B cell (primary cell): ENCODE measurements at places on chromosomes 16 and 17.

GRCh38 chr17:29956225-29956624, 14.8 kb downstream of the EFCAB5 start:
- DNase-seq: no peak

GRCh38 chr17:80145076-80146075, 1.6 kb downstream of the EIF4A3 start:
- DNase-seq: peak; percentile 27

DNA sequence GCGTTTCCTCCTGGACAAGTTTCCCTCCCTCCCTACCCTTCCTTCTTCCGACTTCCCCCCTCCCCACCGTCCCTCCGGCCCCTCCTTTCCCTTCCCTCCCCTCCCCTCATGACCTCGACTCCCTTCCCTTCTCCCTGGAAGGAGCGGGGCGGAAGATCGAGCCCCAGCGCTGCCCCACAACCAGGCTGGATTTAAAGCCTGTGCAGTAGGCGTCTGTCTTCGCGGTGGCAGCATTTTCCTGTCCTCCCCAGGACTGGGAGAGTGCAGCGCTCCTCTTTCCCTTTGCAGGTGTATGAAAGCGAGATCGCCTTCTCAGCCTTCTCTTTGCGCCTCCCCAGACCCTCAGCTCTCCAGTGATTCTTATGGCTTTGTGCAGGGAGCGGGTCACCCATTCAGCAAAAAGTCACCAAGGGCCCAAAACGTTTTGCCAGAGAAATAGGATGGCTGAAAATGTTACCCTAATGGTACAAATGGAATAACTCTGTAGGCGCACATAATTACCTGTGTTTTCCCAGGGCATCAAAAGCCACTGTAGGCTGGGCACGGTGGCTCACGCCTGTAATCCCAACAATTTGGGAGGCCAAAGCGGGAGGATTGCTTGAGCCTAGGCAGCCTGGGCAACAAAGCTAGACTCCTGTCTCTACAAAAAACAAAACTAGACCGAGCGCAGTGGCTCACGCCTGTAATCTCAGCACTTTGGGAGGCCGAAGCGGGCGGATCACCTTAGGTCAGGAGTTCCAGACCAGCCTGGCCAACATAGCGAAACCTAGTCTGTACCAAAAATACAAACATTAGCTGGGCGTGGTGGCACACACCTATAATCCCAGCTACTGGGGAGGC, 40.8 kb downstream of the SLFN12L start:
- peak; percentile 36 for DNase-seq

DNA sequence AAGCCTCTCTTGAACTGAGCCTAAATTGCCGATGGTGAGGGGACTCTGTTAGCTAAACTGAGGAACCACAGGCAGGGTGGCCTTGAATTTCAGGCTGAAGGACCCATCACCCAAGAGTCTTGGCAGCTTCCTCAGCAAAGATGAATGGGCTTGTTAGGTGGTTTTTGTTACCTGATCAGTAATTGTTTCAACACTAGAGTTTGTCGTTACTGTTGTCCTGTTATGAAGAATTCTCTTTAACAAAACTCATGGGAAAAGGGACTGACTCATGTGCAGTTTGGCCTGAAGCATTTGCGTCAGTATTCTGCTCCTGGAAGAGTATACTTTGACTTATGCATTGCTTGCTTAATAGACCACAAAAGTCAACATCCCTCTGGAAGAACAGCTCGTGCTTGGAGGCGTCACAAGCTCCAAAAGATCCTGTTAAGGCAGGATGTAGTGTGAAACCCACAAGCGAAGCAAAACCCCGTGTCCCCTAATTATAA, 206.0 kb downstream of the IRX3 start:
- DNase-seq: no peak

- DNase-seq: no peak
Measured at GRCh38 chr16:83713597-83713996, 94.2 kb upstream of the HSBP1 start.

DNA sequence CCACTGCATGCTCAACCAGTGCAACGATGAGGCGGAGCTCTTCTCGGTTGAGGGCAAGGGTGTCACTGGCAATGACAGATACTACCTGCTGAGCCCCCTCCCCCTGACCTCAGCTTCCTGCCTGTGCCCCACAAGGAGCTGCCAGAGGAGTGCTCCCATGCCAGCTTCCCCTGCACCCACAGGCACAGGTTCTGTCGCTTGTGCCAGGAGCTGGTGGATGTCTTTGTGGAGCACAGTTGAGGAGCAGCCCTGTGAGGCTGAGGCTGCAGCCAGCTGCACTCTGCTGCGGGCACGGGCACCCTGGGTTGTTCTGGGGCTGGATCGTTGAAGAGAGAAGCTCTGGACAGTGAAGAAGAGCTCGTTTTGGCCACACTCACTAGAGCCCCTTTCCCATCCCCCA, 165.3 kb upstream of the ZNF267 start:
- DNase-seq: no peak

- DNase-seq: peak; percentile 68
Measured at GRCh38 chr17:28871056-28871579, 16.3 kb downstream of the ERAL1 start.

DNA sequence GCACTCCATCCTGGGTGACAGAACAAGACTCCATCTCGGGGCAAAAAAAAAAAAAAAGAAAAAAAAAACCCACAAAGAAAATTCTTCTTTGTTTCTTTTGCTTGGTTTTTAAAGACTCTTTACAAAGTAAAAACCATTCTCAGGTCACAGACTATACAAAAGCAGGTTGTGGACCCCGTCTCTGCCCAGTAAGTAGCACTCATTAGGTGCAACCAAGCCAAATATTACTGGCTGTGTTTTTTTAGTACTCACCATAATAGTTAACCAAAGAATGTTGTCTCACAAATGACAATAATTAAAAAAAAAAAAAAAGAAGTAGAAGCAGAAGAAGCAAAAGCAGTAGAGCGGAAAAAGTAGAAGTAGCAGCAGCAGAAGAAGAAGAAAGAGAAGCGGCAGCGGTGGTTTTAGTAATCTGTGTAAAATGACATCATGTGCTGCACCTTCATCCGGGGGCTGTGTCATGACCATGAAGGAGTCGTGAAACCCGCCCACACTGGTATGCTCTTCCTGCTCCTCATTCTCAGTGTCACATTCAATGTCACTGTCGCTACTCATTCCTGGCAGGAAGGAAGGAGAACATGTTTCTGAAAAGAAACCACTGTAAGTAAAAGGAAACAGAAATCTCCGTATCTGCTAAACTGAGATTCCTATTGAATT, 105.4 kb downstream of the TRIM37 start:
- peak; percentile 94 for DNase-seq

DNA sequence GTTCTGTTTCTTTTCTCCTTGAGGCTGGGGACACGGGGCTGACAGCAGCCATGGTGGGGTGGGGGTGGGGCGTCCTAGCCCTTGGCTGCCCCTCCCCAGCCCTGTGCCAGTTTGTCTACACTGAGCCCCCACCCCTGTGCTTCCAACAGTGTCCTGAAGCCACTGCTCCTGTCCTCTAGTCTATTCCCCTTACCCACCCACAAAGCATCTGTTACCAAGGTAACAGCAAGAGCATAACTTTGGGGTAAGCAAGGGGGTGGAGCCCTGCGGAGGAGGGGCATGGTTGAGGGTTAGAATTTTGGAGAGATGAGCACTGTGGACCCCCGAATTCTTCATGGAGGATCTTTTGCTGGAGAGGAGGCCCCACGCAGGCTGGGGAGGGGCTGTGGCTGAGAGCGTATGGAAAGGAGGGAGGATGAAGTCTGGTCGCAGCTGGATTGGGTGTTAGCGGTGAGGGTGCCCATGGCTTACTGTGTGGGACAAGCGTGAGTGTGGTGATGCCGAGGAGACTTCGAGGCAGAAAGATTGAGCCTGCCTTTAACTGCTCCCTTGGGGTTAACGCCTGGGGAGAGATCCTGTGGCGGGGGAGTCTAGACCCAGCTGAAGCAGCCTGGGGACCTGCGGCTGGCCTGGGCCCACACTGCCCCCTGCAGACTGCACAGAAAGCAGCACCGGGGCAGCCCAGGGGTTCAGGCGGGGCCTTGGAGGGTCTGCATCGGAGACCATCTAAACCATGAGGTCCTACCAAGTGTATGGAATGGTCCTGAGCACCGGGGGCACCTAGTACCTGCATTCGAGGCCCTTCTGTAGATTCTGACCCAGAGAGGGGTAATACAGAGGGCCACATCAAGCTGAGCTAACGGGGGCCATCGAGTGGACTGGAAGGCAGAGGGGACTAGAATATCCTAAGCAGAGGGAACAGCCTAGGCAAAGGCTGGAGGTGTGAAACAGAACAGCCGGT, 6.1 kb upstream of the STAC2 start:
- DNase-seq: peak; percentile 76

GRCh38 chr17:300881-301280, 51.7 kb downstream of the RPH3AL start:
- DNase-seq: no peak

DNA sequence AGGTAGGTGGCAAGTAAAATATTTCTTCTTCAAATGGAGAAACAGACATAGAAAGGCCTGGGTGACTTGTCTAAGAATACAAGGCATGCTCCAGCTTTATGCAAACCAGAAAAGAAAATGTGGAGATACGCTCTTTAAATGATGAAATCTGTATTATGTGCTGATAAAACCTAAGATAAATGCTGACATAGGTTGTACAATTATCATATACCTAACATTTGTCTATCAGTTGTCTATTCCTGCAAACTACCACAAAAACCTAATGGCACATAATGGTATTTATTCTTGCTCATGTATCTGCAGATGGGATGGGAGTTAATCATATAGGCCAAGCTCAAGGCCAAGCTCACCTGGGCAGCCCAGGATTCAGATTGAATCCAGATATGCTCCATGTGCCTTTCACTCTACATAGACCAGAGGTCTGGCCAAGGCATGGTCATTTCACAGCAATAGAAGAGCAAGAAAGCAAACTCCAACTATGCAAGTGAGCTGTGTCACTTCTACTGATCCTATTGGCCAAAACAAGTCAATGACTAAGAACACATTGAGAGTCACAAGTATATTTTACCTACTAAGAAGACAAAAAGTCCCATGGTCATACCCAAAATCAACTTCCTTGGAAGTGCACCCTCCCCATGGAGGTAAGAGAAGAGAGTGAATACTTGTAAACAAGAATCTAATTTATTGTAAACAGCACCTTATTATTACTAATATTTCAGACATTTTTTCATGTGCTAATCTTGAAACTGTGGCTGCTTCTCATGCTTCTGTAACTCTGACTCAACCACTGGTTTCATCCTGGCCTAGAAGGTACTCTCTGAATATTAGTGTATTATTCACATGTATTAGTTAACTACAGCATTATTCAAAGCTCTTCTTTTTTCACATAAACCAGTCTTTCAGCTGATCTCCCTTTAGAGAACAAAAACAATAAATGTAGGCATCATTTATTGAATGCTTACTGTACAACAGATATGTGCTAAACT, 270.7 kb upstream of the SOX9 start:
- no peak for DNase-seq

GRCh38 chr17:2202996-2203575, 100.5 kb downstream of the SMG6 start:
- no peak for DNase-seq

GRCh38 chr17:79792341-79792871, 4.5 kb downstream of the CBX8 start:
- DNase-seq: no peak

DNA sequence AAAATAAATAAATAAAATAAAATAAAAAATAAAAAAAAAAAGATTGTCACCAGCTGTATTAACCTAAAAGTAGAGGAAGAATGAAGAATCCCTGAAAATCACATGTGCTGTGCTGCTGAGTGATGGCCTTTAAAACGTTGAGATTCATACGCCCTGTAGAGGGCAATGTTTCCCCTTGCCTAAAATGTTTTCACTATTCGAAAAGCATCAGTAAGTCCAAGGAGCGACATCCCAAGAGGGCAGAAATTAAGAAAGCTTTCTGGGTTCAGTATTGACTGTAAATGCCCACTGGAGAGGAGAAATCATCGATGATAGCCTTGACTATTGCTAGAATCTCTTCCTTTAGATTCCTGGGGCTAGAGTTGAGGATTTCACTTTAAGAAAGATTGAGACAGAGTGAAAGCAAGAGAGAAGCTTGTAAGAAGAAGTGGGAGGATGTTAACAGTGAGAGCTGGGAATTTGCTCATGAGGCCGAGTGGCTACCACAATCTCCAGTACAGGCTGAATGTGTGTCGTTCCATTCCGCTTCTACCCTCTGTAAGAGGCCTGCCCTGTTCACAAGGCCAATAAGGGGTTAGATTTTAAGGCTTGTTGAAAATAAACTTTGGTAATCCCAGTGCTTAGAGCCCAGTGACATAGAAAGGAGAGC, 170.8 kb upstream of the FAM20A start:
- DNase-seq: peak; percentile 65

DNA sequence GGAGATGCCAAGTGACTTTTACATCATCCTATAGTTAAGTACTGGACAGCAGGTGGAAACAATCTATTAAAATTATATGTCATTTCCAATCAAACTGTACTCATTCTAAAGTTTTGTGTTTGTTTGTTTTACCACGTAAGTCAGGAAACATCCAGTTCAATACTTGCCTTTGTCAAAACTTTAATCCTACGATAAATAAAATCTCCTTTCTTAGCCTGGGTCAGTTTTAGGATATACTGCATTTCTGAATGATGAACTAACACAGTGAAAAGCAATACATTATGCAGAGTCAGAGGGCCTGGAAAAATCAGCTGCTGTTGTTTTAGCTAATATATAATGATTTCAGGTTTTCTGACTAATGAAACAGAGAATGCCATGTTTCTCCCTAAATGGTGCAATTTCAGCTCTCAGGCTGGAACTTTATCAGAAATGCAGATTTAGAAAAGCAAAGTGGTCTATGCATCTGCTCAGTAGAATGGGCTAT, 756.4 kb downstream of the CDH11 start:
- no peak for DNase-seq

- no peak for DNase-seq
Measured at GRCh38 chr16:19757762-19758595, 39.9 kb downstream of the IQCK start.

DNA sequence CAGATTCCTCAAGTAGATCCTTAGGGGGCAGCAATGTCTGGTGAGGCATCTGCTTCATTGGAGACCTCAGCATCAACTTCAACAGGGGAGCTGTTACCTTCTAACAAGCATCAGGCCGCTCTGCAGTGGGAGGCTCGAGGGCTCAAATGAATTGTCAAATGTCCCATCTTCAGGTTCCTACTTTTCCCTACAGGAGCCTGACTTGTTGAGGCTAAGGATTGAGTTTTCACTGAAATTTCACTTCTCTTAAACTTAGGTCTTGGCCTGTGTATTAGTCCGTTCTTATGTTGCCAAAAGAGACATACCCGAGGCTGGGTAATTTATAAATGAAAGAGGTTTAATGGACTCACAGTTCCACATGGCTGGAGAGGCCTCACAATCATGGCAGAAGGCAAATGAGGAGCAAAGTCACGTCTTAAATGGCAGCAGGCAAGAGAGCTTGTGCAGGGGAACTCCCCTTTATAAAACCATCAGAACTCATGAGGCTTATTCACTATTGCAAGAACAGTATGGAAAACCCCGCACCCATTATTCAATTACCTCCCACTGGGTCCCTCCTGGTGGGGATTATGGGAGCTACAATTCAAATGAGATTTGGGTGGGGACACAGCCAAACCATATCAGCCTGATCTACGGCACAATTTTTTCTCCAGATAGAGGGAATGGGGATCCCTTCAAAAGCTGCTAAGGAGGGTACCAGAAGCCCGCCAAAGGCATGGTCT, 5.1 kb upstream of the CD300LD start:
- no peak for DNase-seq
